Naive thymus-derived CD8-positive, alpha-beta T cell (primary cell): ENCODE measurements at places on chromosomes 5 and 9.

GRCh38 chr9:2727966-2728613 is 10.8 kb downstream of the KCNV2 start:
- no peak for DNase-seq

DNA sequence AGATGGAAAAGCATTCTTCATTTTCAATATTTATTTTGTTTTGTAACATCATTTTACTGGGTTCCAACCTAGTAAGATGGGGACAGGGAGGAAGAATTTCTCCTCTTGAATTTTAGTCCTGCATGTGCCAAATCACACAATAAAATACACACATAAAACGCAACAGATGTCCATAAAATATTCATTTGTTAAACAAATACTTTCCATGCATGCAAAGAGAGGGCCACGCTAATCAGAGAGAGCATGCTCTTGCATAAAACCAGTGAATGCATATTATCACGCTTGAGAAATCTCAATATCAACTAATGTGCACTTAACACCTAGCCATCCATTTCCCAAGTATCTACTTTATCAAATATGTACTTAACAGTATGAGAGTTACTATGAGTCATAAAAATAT is 212.6 kb upstream of the TARS1 start:
- no peak for DNase-seq

DNA sequence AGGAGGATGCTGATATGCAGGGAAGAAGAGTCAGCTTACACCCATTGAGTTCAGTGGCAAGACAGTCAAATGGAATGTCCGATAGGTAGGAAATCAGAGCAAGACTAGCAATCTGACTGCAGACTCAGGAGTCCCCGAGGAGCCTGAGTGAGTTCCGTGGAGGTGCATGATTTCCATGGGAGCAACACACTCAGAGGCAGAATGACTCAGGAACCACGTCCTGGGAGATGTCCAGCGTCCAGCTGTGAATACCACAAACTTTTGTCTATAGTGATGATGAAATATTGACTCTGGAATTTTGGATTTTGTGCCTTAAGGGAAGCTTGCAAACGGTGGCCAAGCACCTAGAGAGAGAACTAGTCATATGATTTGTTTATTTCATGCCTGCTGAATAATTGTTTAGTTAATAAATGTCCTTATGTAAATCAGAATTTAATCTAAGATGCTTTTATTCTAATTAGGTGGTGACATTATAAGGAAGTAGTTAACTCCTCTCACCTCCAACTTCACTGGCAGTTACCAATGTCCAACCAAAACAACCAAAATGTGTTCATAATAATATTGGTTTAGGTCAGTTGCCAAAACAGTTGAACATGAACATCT is 100.4 kb downstream of the PDE4D start:
- DNase-seq: no peak

DNA sequence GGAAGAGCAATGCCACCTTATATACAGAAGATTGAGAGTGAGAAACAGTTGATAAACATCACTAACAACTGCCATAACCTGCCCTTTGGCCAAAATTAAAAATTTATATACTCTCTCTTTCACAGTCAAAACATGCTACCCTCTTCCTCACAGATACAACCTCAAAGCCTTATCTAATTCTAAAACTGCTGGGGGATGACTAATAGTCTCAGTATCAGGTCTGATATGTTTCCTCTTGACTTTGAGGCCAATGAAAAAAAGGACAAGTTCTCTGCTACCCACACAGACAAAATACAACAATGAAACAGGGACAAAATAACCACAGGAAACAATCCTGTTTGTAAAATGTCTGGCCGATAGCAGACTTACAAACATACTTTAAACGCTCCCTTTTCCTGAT is 485.6 kb upstream of the NUDT12 start:
- DNase-seq: no peak

DNA sequence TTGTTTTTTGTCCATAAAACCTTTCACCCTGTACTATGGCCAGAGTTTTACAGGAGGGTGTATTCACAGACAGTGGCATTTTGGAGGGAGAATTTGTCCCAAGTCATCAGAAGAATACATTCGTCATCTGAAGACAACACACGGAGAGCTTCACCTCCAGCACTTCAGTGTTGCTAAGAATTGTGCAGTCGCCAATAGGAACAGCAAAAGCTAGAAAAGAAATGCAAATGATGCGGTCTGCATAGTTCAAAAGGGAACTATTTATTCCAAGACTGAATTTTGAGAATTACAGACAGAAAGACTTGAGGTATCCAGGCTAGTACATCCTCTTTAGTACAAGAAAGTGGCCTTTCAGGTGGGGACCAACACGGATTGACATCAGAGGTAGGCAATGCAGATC is 399.2 kb upstream of the KIF2A start:
- DNase-seq: no peak

DNA sequence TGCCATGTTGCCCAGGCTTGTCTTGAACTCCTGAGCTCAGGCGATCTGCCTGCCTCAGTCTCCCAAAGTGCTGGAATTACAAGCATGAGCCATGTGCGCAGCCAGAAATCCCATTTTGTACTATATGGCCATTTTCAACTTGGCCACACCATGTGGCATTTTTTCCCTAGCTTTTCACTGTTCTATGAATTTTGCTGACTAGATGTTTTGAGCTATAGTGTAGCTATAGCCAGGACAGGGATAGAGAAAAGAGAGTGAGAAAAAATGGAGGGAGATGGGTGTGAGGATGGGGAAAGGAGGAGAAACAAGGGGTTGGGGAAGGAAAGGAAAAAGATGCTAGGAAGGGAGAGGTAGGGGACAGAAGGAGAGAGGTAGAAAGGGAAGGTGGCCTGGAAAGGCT is 46.4 kb downstream of the DMXL1 start:
- DNase-seq: no peak

DNA sequence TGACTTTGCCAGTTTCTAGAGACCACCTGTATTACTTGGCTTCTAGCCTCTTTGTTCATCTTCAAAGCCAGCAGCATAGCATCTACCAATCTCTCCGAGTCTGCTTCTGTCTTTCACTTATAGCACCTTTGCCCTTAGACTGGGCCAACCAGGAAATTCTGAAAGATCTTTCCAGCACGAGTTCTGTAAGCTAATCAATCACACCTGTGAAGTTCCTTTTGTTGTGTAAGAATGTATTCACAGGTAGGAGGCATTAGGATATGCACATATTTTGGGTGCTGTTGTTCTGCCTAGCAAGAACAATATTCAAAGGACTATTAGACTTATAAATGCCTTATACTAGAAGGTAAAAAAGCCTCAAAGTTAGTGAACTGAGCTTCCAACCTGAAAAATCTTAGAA is 232.1 kb downstream of the CDH12 start:
- no peak for DNase-seq

DNA sequence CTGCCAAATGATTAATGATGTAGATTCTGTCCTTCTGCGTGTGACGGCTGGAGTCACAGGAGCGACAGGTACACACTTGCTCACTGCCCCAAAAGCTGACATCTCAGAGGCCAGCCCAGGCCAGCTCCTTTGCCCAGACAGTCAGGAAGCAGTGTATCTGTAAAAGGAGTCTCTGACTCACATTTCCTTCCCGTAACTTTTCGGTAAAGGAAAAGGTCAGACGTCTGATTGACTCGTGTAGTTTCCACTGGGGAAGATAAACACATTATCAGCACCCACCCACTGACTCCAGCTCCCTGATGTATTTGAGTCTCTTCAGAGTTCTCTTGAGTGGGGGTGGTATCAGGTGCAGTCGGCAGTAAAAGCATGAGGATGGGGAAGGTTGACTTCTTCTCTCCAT is 64.4 kb upstream of the WWC1 start:
- DNase-seq: no peak

- DNase-seq: no peak
Measured at GRCh38 chr9:128892221-128892921, 10.4 kb downstream of the LRRC8A start.

DNA sequence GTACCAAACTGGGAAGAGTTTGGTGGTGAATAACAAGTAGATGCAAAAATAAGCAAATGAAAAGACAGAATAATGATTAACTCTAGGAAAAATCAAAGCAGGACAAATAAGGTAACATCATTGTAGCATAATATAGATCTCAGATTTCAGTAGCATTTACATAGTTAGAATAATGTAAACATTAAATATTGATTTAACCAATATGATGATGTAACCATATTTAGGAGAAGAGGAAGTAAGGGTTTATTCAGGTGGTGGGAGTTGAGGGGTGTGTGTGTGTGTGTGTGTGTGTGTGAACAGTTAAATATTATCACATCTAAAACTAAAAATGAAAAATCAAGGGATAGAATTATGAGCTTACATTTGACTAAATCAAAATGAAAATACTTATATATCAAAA is 143.4 kb downstream of the NPR3 start:
- no peak for DNase-seq

- no peak for DNase-seq
Measured at GRCh38 chr5:112381521-112381920, 37.6 kb downstream of the EPB41L4A start.

- DNase-seq: no peak
Measured at GRCh38 chr9:504921-505740, 290.5 kb downstream of the DOCK8 start.

DNA sequence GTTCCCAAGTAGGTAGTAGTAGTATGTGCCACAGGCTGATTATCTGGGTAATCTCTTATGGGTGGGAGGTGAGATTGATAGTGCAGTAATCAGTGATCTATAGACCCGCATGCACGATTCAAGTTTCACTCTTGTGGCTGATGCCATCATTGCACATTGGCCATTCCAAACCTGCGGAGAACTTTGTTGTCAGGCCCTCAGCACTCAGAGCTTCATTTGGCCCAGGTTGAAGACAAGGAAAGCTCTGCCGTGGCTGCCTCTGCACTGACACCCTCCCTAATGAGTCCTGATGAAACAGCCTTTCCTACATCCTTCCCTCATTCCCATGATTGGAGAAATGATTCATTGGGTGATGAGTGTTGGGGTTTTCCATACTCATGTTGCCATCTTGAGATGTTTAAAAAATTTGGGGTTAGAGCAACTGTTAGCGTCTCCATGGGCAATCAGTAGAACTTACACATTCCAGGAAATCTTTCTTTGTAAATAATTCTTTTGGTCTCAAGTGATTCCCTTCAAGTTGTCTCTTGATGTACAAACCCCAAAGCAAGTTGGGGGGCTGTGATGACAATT is 22.9 kb downstream of the PROP1 start:
- no peak for DNase-seq

DNA sequence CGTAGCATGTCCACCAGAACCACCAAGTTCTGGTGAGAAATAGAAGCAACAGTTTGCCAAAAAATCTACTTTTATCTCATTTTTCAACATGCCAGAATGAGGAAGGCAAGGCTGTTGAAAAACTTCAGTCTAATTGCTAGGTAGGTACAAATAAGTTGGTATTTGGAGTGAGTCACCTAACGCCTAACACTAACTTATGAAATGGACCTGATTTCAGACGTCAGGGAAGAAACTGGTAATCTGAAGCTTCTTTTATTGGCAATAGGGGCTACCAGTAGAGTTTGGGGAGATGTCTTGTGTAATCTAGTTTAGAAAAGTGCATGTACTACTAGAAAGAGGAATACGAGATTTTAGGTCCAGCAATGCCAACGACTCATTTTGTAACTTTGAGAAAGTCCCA is 4.4 kb upstream of the PDE6A start:
- DNase-seq: no peak

GRCh38 chr5:4576161-4576748 is 563.9 kb upstream of the ADAMTS16 start:
- DNase-seq: no peak

DNA sequence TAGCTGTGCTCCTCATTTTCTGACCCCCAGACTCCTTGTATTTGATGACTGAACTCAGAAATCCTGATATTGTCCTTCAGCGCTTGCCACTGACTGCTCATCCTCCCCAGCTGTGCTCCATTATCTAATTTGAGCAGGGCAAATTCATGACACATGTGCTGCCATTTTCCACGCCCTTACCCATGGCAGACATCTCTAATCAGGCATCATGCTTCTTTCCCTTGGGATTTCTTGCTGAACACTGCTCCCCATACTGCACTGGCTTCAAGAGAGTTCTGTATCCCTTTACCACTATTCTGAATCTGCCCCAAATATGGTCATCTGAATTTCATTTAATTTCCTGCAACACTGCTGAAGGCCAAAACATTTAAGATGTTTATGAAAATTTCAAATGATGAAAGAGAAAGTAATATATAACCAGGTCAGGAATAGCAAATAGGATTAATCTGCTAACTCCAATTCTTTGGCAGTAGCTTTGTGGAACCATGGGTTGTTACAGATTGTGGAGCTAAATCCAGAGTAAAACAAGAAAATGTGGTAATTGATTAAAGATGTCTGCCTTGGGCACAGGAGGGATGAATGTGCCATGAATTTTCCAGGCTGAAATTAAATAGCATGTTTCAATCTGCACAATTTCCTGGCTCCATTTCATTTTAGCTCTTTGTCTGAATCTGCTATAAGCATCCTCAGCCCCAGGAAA is 93.6 kb downstream of the CYFIP2 start:
- no peak for DNase-seq

DNA sequence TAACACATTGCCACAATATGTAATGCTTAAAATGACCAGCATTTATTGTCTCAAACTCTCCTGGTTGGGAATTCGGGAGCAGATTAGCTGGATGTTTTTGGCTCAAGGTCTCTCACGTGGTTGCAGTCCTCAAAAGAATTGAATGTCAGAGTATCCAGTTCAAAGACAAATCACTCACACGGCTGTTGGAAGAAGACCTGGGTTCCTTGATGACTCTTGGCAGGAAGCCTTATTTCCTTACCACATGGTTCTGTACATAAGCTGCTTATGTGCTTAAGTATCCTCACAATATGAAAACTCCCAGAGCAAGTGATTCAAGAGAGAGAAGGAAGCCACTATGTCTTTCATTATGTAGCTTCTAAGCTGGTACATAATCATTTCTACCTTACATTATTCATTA is 230.3 kb upstream of the PTPRD start:
- no peak for DNase-seq

- no peak for DNase-seq
Measured at GRCh38 chr5:108006791-108007190, 336.1 kb upstream of the EFNA5 start.

- no peak for DNase-seq
Measured at GRCh38 chr9:129945314-129945713, 97.7 kb downstream of the FNBP1 start.

GRCh38 chr9:105608721-105609598 is 51.0 kb downstream of the FKTN start:
- no peak for DNase-seq

DNA sequence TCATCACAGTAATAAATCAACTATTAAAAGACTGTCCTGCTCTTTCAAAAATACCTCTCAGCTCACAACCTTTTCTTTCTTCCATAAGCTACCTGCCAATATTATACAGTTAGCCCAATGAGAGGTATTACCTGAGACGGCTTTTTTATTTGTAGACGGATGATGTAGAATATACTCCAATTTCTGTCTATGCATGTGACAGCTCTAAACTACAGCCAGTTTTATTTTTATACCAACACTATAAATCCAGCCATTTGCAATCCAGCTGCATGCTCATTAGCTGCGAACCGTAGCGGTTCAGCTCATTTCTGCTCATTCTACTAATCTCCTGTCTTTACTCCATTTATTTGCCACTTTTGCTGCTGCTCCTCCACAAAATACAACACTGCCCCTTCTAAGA is 51.2 kb downstream of the TBCA start:
- no peak for DNase-seq

GRCh38 chr5:72452515-72453245 is 54.5 kb downstream of the ZNF366 start:
- no peak for DNase-seq

GRCh38 chr9:136258299-136258625 is 12.7 kb upstream of the QSOX2 start:
- no peak for DNase-seq
